ENCODE measurements at places on chromosomes 11 and 22.

GRCh38 chr11:34909955-34910354, 6.2 kb downstream of the APIP start:
- DNase-seq, result no peak

DNA sequence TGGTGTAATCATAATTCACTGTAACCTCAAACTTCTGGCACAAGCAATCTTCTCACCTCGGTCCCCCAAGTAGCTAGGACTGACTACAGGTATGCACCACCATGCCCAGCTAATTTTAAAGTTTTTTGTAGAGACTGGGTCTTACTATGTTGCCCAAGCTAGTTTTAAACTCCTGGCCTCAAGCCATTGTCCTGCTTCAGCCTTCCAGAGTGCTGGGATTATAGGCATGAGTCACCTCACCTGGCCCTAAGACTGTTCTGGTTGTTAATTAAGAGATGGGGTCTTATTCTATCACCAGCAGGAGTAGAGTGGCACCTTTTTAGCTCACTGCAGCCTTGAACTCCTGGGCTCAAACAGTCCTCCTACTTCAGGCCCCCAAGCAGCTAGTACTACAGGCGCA, 52.0 kb upstream of the DEPDC7 start:
- DNase-seq, result no peak

DNA sequence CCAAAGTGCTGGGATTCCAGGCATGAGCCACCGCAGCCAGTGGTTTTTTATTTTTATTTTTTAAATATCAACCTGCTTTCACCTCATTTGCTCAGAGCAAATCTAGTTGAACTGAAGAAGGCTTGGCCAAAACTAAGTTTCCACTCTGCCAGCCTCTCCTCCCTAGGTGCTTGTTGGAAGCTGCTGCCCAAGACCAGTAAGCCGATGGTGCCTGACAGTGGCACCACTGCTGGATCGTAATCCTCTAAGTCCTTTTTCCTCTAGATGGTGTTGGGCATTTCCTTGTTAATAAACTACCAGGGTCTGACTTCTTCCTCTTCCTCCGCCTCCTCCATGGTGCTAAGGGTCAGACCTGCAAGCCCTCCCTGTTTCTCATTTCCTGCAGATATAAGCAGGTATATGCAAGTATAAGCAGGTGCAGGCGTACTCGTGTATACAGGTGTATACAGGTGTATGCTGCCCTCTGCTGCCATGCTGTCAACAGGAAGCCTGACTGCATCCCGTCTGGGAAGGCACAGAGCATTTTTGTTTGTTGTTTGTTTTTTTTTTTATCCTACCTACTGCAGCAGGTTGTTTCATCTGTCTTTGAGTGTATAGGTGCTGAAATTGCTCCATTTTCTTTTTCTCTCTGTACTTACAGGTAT, 1.6 kb downstream of the NADSYN1 start:
- no peak for DNase-seq

DNA sequence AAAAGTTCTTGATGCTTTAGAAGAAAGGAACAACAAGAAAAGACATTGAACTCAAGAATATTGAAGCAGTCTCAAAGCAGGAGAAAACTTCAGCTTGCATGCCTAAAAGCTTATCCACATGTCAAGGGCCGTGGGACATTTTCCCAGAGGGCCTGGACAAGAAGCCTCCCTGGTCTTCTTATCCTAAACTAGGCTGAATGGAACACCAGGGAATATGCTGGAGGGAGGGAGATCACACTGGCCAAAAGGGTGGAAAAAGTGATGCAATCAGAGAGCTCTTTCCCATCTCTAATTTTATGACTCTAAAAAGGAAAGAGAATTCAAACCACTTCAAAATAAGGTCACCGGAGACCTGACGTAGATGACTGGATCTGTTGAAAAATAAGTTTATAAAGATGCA, 107.2 kb downstream of the MPPED2 start:
- no peak for DNase-seq

DNA sequence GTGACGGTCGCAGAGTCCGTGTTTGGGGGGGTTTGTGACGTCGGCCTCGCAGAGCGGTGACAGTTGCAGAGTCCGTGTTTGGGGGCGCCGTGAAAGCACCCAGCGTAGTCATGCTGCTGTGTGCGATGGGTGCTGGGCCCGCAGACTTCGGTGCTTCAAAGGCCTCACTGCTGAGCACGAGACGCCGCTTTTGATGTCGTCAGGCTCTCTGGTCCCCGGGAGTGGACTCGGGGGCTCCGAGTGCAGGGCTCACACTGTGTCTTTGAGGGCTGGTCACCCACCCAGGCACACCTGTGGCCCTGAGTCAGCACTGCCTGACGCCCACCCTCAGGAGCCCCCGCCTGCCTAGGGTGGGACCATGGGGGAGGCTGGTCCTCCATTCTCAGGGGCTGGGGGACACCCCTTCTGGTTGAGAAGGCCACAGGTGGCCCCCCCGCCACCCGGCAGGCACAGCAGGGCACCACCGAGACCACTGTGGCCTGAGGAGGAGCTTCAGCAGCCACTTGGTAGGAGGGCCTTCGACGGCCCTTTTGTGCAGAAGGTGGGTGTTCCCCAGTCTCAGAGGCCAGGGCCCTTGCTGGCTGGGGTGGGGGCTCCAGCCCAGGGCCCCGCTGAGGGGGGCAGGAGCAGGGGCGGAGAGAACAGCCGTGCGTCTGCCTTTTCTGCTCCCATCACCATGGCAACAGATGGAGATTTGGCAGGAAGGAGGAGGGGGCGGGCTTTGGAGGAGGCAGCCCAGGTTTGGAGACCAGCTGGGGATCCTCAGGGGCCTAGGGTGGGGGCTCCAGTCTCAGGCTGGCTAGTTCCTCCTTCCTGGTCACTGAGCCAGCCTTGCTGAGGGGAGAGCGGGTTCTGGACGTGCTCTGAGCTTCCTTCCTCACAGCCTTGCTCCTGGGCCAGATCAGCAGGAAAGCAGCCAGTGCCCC, 20.9 kb downstream of the BRSK2 start:
- DNase-seq, result no peak

GRCh38 chr11:116852261-116853031, 15.0 kb upstream of the APOA1 start:
- peak; percentile 51 for DNase-seq

DNA sequence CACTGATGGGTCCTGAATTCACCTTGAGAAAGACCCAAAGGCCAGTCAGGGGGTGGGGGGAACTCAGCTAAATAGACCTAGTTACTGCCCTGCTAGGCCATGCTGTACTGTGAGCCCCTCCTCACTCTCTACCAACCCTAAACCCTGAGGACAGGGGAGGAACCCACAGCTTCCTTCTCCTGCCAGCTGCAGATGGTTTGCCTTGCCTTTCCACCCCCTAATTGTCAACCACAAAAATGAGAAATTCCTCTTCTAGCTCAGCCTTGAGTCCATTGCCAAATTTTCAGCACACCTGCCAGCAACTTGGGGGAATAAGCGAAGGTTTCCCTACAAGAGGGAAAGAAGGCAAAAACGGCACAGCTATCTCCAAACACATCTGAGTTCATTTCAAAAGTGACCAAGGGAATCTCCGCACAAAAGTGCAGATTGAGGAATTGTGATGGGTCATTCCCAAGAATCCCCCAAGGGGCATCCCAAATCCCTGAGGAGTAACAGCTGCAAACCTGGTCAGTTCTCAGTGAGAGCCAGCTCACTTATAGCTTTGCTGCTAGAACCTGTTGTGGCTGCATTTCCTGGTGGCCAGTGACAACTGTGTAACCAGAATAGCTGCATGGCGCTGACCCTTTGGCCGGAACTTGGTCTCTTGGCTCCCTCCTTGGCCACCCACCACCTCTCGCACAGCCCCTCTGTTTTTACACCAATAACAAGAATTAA, 2.4 kb upstream of the TTC36 start:
- no peak for DNase-seq

GRCh38 chr11:48024635-48025071, 44.3 kb downstream of the PTPRJ start:
- DNase-seq, result no peak

DNA sequence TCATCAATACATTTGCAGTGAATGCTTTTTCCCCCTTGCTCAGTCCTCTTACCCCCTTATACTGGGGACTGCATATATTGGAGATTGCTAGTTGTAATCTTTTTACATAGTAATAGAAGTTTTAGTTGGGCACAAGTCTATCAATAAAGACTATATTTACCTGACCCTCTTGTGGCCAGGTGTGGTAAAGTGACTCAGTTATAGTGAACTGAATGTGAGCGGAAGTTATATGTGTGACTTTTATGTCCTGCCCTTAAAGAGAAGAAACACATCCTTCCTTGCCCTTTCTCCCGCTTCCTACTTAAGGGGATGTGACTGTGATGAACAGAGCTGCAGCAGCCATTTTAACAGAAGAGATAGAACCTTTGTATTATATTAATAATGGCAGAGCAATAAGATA, 362.0 kb downstream of the METTL15 start:
- DNase-seq, result no peak

- no peak for DNase-seq
Observed at GRCh38 chr11:44167046-44167445, 71.6 kb downstream of the EXT2 start.

- DNase-seq, result no peak
Observed at GRCh38 chr11:20035701-20036601, 124.3 kb downstream of the DBX1 start.

- no peak for DNase-seq
Observed at GRCh38 chr11:108224366-108224765, 1.5 kb downstream of the ATM start.

DNA sequence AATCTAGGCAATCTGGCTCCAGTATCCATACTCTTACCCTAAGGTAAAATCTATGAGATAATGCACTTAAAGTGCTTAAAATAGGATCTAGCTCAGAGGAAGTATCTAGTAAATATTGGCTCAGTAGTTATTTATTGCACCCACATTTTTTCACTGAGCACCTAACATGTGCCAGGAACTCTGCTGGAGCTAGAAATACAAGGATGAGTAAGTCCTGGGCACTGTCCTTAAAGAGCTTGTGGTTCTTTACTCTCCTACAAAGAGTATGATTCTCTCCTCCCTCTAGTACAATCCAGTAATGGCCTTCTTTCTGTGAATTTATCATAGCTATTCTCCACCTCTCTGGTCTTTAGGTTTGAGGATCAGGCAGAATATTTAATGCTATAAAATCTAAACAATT, 59.2 kb downstream of the DEUP1 start:
- DNase-seq, result no peak

DNA sequence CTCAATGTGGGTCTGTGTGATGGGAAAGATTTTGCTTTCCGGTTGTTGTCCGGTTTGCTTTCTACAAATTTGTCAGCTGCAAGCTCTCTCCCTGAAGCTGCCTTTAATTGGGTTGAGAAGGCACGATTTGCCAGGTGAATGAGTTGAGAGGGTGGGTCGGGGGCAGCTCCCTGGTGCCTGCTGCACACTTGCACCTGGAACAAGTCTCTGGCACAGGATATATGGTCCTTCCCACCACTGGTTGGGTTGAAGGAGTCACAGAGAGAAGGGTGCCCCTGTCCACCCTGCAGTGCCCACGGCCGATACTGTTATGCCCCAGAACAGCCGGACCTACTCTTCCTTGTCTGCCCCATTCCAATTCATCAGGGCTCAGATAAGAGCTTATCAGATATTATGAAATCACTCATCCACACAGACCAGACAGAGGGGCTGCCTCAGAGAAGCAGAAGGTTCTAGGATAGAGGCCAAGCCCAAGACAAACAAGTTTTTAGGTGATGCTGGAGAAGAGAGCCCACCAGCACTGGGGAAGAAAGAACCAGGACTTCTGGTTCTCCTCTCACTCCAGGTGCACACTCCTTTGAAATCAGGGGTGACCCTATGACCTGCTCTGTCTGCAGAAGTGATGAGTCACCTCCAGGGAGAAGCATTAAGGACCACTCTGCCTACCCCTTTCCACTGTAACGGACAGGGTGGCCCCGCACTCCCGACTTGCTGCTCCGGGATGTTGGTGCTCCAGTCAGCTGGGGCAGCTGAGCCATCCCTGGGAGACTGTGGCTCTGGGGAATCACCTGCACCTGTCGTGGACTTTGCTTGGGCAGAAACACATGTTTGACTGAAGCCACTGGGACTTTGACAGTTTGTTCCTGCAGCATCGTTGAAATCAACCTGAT, 45.3 kb downstream of the RTL6 start:
- DNase-seq, result no peak

DNA sequence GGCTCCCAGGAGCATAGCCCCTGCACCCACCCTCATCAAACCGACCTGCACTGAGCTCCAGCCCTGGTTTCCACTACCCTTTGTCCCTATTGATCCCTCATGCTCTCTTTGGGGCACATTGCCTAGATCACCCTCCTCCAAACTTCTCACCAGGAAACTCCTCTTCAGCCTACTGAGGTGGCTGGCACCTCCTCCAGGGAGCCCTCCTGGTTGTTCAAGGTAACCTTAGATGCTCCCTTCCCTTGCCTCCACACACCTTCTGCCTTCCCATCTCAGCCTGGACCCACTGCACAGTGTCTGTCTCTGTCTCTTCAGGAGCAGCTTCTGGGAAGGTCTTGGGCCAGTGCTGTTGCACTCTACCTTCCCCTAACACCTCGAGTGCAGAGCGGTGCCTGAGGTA, 15.8 kb upstream of the WNT7B start:
- DNase-seq, result no peak

DNA sequence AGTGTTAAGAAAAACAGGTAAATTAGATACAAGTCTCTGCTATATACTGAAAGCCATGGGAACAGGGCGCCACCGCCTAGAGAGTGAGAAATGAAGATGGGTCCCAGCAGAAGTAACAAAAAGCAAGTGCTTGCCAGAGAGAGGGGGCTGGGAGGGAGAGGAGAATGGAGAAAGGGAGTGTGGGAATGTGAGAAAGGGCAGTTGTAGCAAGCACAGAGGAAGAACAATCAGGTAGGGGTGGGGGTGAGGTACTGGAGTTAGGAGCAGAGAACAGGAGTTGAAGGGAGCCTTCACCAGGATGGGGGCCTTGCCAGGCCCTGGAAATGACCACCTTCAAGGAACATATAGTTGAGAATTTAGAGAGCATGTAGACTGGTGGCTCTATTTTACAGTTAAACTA, 66.8 kb downstream of the TCF20 start:
- DNase-seq, result no peak

DNA sequence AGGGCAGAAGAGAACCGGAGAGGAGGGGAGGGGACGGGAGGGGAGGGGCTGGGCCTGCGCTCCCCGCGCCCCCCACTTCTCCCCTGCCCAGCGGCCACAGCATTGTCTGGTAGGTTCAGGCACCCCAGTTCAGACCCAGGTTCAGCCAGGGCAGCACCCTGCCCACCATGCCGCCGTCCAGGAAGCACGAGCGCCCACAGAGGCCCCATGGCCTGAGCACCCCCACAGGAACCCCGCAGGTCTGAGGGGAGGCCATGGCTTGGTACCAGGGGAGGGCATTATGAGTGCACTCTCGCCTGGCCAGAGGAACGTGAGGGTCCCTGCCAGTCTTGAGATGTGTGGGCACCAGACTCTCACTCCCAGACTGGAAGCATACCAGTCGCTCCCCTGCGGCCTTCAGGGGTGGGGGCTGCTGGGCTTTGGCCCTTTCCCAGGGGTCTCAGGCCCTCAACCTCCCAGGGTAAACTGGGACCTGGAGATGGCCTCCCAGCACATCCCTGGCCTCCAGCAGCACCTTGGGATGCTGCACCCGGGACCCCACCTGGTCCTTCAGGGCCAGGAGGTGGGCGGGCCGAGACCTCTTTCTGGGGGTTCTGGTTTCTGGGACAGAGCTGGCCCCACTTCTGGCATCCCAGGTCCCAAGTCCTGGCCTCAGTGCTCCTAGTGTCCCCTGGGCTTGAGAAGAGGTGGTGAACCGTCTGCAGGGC, 597 bp upstream of the PLXNB2 start:
- no peak for DNase-seq

GRCh38 chr11:68050371-68050841, 11.6 kb downstream of the TCIRG1 start:
- DNase-seq, result no peak

Data from activated CD4-positive, alpha-beta T cell treated with anti-CD3 and anti-CD28 coated beads, Interleukin-10, Interleukin-2, amounts not matched to agents 100 ng/mL and 50 ng/mL, durations not matched to agents 16 hours and 8 hours (primary cell).